ENCODE measurements at places on chromosomes 1 and 21.
A peak's percentile ranks its signal among the peaks of the same experiment; 100 is the strongest.

- DNase-seq = no peak
Measured at GRCh38 chr1:207941665-207942064, 30.7 kb upstream of the CD34 start.

DNA sequence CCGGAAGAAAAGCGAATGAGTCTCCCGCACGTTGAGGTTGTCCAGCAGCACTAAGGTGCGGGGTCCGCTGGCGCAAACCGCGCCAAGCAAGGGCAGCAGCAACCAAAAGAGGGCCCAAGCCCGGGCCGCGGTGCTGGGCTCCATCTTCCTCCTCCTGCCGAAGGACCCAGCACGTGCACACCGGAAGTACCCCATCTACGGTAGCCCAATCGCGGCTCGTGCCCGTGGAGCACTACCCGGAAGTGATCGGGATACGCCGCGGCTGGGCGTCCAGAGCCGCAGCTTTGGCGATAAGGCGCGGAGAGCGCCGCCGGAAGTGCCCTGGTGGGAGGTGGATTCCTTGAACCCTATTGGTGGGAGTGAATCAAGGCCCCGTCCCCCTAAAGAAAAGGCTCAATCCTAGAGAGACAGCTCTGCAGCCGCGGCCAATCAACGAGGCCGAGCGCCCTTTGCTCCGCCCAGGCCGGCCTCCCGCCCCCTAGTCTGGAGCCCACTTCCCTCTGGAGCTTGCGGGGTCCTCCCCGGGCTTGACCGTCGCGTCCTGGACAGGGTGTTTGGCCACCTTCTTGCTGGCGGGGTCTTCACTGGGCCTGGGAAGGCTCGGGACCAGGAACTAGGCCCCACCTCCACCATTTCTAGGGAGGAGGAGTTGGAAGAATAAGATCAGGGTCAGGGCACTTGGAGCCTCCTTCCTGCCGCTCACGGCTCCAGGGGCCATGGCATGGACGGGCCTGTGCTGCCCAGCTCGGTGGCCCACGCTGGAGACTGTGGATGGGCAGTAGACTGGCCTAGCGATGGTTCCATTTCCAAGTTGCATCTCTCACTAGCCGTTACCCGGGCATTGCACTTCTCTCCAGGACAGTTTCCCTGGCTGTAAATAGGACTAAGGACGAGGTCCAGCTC lies at the start of gene DDOST:
TSS of gene DDOST (minus strand) at position 163 of the 903 bp plus-strand sequence. CDS start at position 144, 19 bp downstream.
- DNase-seq = peak; percentile 100

- DNase-seq = no peak
Measured at GRCh38 chr1:229058111-229058561, 212.8 kb upstream of the RAB4A start.

DNA sequence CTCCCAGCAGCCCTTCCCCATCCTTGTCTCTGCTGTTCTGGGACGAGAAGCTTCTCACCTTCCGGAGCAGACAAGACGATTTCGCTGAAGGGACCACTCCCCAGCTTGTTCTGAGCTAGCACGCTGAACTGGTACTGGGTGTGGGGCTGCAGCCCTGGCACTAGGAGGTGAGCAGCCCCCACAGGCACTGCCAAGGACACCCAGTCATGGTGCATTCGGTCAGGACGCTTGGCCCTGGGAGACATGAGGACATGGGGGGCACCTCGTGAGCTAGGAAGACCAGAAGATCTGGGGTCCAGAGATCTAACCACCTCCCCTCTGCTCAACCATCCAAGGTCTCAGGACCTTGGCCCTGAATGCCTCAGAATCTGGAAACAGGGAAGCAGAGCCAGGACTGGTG lies 5.3 kb upstream of the TAGLN2 start:
- peak; percentile 20 for DNase-seq

GRCh38 chr1:70041317-70042045 lies 163.9 kb downstream of the LRRC40 start:
- no peak for DNase-seq

- DNase-seq = no peak
Measured at GRCh38 chr21:38771536-38771935, 34.2 kb upstream of the ETS2 start.

GRCh38 chr1:62003777-62004176 lies 190.9 kb upstream of the L1TD1 start:
- peak; percentile 4 for DNase-seq

GRCh38 chr1:94562519-94563260 lies 21.1 kb upstream of the F3 start:
- no peak for DNase-seq

DNA sequence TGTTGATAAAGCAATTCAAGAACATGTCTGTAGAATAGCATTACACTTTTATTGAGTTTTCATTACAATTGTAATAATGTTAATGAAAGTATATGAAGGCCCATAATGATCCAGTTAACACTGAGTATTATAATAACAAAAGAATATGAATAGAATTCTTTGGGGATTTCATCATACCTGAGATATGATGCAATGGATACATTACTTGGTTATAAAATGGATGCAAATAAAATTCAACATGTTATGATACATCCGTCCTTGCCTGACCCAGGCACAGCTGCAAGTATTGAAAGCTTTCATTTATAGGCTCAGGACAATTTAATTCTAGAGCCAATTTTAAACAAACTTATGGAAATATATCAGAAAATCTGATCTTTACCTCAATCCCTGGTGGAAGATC lies 8.2 kb upstream of the KCNA3 start:
- no peak for DNase-seq

GRCh38 chr21:43206231-43207042 lies 37.6 kb downstream of the CRYAA start:
- DNase-seq = no peak

GRCh38 chr1:6612641-6613360 lies 730 bp upstream of the PHF13 start:
- DNase-seq = no peak

- no peak for DNase-seq
Measured at GRCh38 chr1:228298471-228298870, 90.6 kb downstream of the OBSCN start.

- DNase-seq = no peak
Measured at GRCh38 chr1:103517380-103518047, 8.0 kb upstream of the RNPC3 start.

GRCh38 chr1:150362721-150363425 lies 1.1 kb upstream of the RPRD2 start:
- DNase-seq = no peak

- no peak for DNase-seq
Measured at GRCh38 chr1:203322500-203323179, 17.3 kb downstream of the BTG2 start.

GRCh38 chr1:190138266-190138665 lies 339.4 kb downstream of the BRINP3 start:
- DNase-seq = no peak

- DNase-seq = no peak
Measured at GRCh38 chr1:81710857-81711256, 89.9 kb upstream of the ADGRL2 start.

DNA sequence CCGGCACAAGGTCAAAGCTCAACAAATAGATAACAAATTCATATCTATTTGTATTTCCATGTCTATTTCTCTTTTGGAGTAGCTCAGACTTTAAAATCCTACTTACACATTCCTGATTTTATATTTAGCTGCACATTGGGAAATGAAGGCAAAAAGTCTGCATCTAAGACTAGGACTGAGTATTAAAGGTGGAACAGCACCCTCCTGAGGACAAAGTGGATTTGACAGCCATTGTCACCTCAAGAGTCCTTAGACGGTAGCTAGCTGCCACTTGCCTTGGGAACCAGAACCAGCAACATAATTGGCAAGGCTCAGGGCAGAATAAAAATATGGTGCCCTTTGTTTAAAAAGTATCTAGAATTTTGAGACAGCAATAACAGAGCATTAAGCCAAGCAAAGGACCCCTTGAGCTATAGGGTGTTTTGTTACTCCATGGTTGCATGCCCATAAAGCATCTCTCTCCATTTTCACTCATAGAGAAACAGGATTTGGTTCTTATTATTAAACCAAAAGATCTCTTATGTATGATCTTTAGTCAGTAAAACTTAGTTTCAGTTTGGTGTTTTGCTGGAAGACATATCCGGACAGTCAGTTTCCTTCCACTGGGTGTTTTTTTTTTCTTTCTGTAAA lies 30.0 kb upstream of the SGIP1 start:
- peak; percentile 39 for DNase-seq

- DNase-seq = no peak
Measured at GRCh38 chr1:77143529-77144121, 75.6 kb downstream of the PIGK start.

GRCh38 chr21:16667395-16667794 lies 845.4 kb upstream of the CXADR start:
- no peak for DNase-seq

DNA sequence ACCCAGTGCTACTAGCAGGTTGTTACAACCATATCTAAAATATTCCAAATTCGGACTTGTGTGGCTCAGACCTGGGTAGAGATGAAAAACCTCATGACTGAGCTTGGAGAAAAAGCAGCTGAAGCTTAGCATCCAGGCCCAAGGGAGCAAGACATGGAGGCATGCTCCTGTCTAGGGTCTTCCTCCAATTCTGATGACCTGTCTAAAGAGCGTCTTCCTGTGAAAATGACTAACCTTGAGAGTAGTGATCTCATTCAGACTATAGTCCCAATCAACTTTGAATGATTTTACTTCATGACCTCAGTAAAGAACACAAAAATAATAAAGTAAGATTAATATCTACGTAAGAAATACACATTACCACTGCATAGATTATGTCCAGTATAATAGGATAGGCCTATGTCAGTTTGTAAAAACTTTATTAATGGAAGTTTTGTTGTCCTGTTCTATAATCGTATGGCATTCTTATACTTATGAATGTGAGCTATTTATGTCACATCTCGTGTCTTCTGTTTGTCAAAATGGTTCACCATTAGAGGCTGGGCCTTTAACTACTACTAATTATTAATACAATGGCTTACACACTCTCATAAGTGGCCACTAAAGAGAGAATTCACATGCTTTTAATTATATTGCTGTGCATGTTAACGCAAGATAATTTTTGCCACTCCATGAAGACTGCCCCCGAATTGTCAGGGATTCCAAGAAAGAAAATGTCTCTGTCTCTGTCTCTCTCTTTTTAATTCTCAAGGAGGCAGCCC lies 201.3 kb downstream of the NCAM2 start:
- DNase-seq = no peak

DNA sequence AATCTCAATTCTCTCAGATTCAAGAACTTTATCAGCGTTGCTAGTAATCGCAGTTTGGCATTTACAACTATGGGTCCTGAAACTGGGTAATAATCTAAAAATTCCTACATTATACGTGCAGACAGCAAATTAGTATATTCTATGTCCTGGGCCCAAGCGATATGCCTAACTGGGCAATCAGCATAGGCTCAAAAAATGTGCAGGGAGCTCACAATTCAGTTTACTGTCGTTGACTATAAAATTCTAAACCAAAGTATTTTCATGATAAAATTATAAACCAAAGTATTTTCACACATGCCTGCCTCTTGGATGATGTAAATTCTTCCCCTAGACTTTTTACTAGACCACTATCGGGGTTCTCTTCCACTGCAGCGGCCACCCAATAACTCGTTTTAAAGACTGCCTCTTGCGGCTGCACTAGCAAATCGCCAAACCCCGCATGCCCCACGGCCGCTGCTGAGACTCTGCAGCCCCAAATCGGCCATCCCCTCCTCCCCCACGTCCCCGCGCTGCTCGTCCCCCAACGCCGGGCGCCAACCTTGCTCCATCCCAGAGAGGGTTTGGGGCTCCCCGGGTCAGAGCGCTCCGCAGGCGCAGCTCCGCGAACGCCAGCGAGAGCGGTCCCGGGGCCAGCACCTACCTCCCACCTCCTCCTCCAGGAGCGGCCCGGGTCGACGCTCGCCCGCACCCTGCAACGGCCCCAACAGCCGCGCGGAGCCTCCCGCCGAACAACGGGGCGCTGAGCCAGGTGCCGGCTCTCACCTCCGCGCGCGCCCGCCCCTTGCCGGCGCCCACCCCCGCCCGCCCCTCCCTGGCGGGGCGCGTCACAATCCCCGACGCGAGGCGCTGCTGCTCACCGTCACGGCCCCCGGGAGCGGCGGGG lies 506 bp downstream of the SSX2IP start:
- DNase-seq = no peak

DNA sequence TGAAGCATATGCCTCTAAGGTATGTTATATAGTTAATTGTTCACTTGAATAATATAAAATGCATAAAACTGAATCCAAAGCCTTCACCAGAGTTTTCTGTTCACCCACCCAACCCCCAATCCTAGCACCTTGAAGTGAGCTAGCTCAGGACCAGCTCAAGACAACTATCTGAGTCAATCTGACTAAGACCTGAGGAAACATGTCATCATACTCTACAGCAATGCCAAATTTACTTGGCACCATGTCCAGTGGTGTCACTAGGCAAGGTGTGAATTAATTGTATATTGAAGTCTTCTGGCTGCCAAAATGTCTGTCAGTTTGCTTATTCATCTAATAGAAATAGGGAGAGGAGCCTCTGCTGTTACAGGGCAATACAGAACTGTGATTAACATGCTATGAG lies 3.8 kb downstream of the DNASE2B start:
- DNase-seq = no peak

- no peak for DNase-seq
Measured at GRCh38 chr1:59541161-59541560, 244.3 kb downstream of the FGGY start.

- no peak for DNase-seq
Measured at GRCh38 chr1:15722836-15723532, 13.1 kb upstream of the SLC25A34 start.

DNA sequence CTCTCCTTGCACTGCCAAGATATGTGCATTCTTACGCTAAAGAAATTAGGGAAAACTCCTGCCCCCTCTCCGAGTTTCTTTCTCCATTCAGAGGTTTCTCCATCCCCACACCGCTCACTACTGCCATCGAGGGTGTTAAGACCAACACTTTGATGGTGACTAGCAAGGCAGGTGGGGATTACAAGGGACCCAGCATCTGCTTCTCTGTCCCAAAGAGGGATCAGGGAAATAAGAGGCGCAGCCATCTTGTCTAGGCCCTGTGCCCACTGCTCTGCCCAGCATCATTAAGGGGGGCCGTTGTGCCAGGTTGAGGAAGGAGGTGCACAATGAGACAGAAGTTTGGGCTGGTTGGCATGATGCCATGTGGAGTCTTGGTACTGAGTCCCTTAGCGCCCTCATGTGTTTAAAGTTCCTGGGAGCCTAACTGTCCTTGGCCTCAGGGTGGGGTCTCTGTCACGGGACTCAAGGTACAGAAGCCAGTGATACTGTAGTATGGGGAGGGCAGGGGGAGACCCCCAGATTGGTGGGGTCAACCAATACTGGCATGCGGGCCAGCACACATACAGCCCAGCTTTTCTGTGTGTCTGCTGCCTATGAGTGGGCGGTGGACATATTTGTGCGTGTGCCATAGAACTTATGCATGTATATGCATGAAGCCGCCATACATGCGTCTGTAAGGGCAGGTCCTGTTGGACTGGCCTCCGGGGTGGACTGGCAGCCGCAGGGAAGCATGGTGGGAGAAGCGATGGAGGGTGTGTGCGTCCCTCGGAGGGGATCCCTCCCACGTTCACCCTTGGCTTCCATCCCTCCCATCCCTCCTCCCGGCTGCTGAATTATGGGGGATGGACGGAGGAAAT lies 5.5 kb downstream of the EFNA3 start:
- peak; percentile 41 for DNase-seq

GRCh38 chr1:72690871-72691270 lies 408.5 kb upstream of the NEGR1 start:
- no peak for DNase-seq

Data from H7 (cell line).